ENCODE measurements at places on chromosomes 7 and 10.

DNA sequence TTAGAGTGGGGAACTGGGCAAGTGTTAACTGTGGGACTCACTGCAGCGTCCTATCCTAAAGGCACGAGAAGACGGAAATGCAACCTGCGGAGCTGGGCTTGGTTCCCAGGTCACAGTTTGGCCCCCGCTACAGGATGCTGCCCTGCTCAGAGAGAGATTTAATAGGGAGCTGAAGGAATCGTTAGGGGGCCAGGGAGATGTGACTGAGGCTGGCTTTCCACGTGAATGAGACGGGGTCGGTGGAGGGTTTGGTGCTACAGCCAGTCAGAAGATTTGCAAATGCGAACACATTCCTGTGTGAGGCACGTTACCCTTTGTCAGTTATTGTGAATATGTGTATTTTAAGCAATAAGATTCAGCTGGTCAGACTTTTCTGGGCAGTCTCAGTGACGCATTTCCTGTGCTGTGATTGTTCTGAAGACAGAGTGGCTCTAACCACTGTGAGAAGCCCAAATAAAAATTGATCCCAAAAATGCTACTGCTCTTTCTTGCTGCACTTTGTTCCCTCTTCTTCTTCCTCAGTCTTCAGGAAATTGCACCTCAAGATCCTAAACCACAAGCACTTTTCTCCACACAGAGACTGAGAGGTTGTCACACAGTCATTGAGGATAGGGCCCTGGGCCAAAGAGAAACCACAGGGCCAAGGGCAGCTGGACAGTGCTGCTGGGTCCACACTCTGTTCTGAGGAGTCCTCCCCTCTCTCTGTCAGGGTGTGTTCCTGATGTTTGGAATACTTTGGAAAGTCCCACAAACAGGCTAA lies 21.2 kb downstream of the CYP17A1 start:
- DNase-seq, result no peak

GRCh38 chr7:86942081-86942480 lies 117.4 kb downstream of the ELAPOR2 start:
- no peak for DNase-seq

DNA sequence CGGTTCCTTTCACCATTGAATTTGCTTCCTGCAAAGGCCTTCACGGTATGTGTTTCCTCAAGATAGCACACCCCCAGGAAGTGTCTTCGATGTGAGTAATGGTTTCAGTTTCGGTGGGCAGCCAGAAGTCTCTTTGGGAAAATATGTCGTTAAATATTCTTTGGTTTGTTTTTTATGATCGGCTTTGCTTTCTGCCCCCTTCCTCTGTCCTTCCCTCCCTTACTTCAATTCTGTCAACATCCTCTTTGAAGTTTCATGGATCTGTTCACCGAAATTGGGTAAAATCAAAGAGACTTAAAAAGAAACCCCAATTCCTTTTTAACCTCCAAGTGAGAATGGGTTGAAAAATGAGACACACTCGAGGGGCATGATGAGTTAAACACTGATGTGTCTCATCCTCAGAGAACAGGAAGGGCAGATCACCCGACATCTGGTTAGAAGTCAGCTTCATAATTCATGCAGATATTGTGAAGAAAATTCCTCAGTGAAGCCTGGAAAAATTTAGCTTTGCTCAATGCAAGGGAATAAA lies 170.8 kb upstream of the HABP2 start:
- DNase-seq, result no peak

GRCh38 chr10:127154831-127155620 lies 41.4 kb downstream of the INSYN2A start:
- no peak for DNase-seq

GRCh38 chr7:121076350-121077164 lies 88.0 kb downstream of the CPED1 start:
- no peak for DNase-seq

DNA sequence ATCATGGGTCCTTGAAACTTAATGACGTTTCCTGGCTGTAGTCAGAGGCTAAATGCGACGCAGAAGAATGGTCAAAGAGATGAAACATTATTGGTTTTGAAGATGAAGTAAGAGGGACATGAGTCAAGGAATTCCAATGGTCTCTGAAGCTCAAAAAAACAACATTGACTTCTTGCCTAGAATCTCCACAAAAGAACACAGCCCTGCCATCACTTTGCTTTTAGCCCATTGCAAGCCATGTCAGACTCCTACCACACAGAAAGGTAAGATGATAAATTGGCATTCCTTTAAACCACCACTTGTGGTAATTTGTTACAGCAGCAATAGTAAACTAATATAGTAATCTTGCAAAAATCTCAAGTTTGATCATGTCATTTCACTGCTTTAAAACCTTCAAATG lies 109.4 kb downstream of the TMEM26 start:
- no peak for DNase-seq

DNA sequence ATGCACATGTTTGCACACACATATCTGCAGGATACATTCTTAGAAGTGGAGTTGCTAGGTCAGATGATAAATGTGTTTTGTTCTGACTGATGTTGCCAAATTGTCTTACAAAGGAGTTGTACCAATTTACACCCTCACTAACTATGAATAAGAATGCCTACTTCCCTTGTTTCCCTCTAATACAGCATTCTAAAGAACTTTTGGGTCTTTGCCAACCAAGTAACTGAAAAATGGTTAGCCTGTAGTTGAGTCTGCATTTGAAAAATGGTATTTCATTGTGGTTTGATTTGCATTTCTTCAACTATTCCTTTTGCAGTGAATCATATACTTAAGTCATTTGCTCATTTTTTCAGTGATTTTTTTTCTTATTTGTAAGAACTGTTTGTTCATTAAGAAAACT lies 48.4 kb downstream of the TMEM26 start:
- DNase-seq, result no peak

GRCh38 chr7:6307762-6308161 lies 35.3 kb upstream of the CYTH3 start:
- DNase-seq, result no peak

- DNase-seq, result no peak
Observed at GRCh38 chr10:130358981-130359650, 222.9 kb downstream of the GLRX3 start.

DNA sequence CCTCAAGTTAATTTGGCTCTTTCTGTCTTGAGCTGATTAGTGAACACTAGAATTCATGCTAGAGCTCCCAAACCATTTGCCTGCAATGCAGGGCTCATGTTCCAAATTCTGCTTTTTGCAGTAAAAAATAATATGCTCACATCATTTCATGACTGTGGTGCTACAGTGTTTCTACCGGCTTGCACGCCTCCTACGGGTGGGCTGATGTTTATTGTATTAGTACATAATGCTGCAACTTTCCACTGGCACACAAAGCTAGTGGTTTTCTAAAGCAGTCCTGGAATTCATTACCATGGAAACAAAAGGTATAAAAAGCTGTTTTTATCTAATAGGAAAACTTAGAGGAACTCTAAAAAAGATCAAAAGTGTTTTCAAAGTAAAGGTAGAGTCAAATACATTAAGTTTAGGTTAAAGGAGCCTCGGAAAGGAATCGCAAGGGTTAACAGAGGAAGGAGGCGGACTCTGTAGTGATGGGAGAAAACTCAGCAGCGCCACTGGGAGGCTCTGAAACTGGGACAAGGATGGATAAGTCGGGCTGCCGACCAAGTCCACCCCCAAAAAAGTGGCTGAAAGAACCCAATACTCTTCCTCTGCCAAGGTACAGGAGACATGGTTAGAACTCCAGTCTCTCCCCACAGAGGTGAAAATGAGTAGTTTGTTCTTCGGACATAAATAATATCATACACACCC lies 25.9 kb downstream of the GRM8 start:
- DNase-seq, result no peak

DNA sequence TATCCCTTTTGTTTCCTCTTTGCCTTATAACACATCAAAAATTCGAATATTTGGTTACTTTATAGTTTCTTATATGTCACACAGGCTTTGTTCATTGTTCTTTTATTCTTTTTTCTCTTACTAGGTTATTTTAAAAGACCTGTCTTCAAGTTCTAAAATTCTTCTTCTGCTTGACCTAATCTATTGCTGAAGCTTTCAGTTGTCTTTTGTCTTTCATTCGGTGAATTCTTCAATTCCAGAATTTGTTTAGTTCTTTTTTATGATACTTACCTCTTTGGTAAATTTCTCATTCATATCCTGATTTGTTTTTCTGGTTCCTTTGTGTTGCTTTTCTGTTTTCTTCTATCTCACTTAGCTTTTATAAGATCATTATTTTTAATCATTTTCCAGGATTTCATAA lies 188.4 kb downstream of the ZEB1 start:
- DNase-seq, result no peak

- DNase-seq, result no peak
Observed at GRCh38 chr7:12907774-12908173, 220.3 kb downstream of the ARL4A start.

DNA sequence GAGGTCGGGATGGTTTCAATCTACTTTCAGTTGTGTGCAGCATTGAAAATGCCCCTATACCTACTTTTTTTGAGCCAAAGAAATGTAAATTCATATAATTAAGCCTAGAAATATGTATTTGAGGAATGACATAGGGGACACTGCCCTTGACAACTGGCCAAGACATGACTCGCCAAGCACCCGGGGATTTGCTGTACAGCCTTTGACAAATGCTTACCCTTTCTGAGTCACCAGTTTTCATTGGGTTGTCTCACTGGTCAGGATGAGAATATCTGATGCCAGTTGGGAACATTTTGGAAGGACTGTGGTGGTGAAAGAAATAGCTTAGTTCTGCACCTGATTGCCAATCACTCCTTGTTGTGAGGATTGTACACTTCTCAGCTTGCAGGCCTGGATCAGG lies 166.8 kb upstream of the HABP2 start:
- no peak for DNase-seq

DNA sequence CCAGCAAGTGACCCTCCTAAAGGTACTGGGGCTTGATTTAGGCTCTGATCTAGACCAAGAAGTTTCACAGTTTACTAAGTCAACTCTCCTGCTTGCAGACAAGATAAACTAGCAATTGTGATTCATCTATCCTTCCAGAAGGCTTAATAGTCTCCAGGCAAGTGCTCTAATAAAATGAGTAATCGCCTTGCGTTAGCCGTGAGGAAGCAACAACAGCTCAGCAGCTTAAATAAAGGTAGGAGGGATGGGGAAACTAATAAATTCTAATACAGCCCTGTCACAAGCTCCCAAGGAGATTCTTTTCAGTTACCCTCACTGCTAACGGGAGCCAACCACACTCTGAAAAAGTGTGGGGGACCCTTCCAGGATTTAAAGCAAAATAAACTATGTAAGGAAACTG lies 48.4 kb downstream of the FRMD4A start:
- DNase-seq, result no peak

DNA sequence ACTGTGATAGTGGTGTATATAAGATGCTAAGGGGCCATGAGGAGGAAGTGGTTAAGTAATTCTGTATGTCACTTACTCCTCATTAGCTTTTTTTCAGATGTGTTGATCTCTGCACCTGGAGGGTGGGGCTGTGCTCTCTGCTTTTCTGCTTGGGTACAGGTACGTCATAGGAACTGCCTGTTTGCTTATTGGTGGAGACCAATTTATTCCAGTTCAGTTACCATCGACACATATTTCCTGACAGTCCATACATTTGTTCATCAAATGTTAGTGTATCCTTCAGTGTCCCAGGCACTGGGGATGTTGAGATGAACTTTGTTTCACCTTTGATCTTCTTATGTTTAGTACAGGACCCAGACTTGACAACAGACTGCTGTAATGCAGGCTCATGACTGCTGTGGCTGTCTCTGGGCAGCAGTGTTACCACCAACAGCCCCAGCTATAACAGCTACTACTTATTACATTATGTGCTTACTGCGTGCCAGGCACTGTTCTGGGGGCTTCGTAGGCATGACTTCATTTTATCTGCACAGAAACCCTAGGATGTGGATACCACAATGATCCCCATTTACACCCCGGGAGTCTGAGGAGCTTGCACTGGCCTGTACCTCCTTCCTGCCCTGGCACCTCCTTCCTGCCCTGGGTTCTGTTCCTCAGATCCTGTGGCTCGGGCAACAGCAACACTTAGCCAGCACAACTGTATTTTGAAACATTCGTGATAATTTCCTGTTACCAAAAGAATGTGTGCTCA lies 87.4 kb downstream of the BUB3 start:
- DNase-seq, result peak; percentile 34

DNA sequence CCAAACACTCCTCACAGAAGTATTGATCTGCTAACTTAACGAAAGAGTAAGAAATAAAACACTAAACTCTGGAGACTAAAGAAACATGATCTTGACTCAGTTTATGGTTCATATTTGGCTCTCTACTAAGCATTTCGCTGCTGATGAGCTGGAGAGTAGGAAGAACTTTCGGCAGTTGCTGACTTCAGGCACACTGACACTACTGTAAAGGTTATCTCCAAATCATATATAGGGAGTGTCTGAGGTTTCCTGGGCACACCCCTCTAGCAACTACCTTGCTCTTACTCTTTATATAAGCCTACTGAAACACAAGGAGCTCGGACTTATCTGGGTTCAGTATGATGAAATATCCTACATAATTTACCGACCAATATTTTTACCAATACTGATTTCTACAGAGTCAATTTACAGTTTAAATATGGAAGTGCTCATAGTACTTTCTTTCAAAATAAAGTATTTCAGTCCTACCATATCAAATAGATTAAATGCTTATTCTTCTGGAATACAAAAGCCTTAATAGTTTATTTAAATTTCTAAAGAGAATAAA lies 39.5 kb downstream of the ERCC6 start:
- no peak for DNase-seq

DNA sequence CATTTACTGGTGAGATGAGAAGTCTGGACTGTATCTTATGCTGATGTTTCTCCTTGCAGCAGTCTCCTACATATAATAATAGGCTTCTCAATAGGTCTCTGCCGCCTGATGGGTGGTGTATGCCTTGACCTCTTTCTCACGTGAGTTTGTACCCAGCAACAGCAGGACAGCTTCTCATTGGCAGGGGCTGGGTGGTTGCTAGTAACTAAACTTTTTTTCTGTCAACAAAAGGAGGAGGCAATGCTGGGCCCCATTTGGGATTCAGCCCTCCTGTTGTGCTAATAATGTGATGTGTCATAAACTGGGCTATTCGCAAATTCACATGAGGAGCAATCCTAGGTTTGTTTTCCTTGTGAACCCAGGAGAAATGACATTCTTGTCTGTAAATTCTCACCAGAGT lies 533.6 kb downstream of the GATA3 start:
- no peak for DNase-seq

GRCh38 chr10:3452683-3453361 lies 280.2 kb upstream of the PITRM1 start:
- DNase-seq, result no peak

GRCh38 chr10:18532881-18533535 lies 118.4 kb downstream of the NSUN6 start:
- DNase-seq, result no peak

- no peak for DNase-seq
Observed at GRCh38 chr10:69340695-69341094, 62.4 kb downstream of the HK1 start.

GRCh38 chr7:20449176-20449575 lies 118.5 kb downstream of the ITGB8 start:
- no peak for DNase-seq

GRCh38 chr10:10792681-10793080 lies 225.0 kb upstream of the CELF2 start:
- no peak for DNase-seq

GRCh38 chr7:7706101-7706511 lies 12.3 kb downstream of the RPA3 start:
- DNase-seq, result no peak
